ENCODE measurements at places on chromosomes 1 and 21. TPM values are rescaled to one million over a fixed set of nuclear protein-coding genes. Genes with fewer than 3 reads are reported as not detected.

DNMT3L gene
- not detected for total RNA-seq

MROH9 gene
- 0.23 TPM for total RNA-seq

S100A6 gene
- 173 TPM for total RNA-seq

ELAPOR1 gene
- 2.5 TPM for total RNA-seq

C1orf146 gene
- not detected for total RNA-seq

- H3K4me3 ChIP-seq: no peak overlapping the region
- H3K4me1 ChIP-seq: peaks cover 7% of the 10 kb centered on the region
- H3K36me3 ChIP-seq: no peaks in the 10 kb centered on the region
- no peak overlapping the region for H3K27ac ChIP-seq
- no peaks in the 10 kb centered on the region for H3K27me3 ChIP-seq
- DNase-seq: no peak
Observed at GRCh38 chr1:172952516-172952915, 98.2 kb downstream of the TNFSF18 start.

- H3K4me3 ChIP-seq: no peak overlapping the region
- peak; percentile 73 for DNase-seq
- no peaks in the 10 kb centered on the region for H3K36me3 ChIP-seq
- H3K27me3 ChIP-seq: no peaks in the 10 kb centered on the region
Observed at GRCh38 chr1:24743404-24744211, 1.6 kb upstream of the CLIC4 start.

GRCh38 chr1:180863158-180863775 is 49.4 kb upstream of the KIAA1614 start:
- no peak overlapping the region for H3K4me3 ChIP-seq
- H3K27me3 ChIP-seq: no peaks in the 10 kb centered on the region
- H3K4me1 ChIP-seq: peaks cover 3% of the 10 kb centered on the region
- DNase-seq: peak; percentile 54
- no peak overlapping the region for H3K27ac ChIP-seq

DNA sequence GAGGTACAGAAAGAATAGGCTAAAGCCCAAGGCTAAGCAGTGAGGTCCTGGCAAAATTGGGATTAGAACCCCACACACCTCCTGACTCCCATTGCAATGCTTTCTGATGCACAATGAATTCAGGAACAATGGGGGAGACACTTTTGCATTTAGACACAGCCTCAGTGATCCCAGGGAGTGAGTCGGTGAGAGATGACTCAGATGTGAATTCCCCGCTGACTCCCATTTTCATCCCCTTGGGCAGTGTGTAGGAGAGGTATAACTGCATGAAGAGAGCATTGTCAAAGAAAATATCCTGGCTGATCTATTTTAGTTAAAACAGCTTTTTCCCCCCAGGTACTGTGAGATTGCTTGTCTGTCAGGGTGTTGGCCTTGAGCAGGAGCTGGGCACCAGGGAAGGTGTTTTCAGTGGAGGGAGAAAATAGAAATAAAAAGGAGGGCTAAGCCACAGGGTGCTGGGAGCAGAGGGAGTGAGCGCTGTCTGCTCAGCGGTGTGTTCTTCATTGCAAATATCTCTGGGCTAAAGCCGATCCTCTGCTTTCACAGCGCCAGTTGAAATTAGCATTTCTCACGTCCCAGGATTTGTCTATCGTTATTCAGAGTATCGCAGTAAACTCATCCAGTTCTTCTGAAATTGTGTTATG is 247.7 kb upstream of the PTBP2 start:
- H3K4me1 ChIP-seq: no peaks in the 10 kb centered on the region
- no peaks in the 10 kb centered on the region for H3K36me3 ChIP-seq
- no peak overlapping the region for H3K4me3 ChIP-seq
- no peak for DNase-seq

DNA sequence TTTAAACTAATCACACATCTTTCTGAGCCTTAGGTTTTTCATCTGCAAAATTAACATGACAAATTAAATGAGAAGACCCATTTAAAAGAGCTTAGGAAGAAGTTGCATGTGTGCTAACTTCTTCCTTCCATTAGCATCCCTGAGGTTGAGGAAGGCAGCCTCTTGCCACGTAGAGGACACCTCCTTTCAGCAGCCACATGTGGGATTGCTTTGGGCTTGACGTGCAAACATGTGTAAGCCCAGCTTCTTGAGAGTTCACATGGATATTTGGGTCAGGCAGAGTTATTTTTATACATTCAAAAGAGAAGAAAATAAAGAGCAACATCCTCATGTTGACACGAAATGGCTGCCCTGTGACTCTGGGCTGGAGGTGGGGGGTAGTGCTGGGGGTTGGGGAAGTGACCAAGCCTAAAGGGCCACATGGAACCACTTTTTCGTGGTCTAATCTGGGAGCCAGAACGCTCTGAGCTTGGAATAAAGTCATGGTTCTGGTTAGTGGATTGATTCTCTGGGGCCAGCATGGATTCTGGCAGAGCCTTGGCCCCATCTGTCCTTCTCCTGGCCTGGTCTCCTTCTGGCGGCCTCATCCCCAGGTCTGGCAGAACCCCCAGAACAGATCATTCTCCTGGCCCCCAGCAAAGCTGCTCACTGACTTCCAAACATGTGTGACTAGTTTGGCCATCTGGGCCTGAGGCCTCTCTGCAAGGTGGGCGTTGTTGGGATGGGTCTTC is 137.1 kb upstream of the USP24 start:
- H3K27ac ChIP-seq: no peak overlapping the region
- no peak overlapping the region for H3K4me3 ChIP-seq
- no peaks in the 10 kb centered on the region for H3K27me3 ChIP-seq
- no peak for DNase-seq
- no peaks in the 10 kb centered on the region for H3K36me3 ChIP-seq

GRCh38 chr1:23836037-23836436 is 10.8 kb upstream of the HMGCL start:
- H3K36me3 ChIP-seq: no peaks in the 10 kb centered on the region
- H3K4me1 ChIP-seq: no peaks in the 10 kb centered on the region
- H3K4me3 ChIP-seq: no peak overlapping the region

- no peaks in the 10 kb centered on the region for H3K27me3 ChIP-seq
- H3K4me3 ChIP-seq: no peak overlapping the region
- no peak overlapping the region for H3K27ac ChIP-seq
- DNase-seq: no peak
- no peaks in the 10 kb centered on the region for H3K36me3 ChIP-seq
Observed at GRCh38 chr21:46424621-46425020, 34.1 kb upstream of the DIP2A start.

DNA sequence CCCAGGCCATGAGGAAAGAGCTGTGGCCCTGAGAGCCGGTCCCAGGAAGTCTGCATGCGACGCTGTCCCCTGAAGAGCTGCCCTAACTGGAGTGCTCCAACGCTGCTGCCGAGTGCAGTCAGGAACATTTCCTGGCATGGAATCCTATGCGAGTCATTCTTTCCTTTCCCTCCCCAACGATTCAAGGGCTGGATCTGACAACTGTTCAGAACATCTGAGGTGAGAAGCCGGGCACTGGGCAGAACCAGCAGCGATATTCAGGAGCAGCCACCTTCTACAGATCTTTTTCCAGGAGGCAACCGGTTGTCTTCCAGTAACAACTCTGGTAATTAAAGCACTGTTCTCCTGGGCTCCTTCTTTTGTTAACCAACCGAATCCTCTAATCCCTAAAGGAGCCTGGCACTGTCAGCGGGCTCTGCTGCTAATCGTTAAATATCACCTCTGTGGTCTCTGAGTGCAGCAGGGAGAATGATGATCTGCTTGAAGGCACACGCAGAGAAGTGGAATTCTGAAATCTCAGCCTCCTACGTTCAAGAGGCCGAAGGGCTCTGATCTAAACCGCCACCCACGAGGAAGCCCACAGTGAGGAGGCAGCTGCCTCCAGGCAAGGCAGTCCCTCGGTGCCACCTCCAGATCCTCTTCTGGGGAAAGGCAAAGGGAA is 55.8 kb downstream of the SLC45A1 start:
- peak; percentile 70 for DNase-seq
- H3K27ac ChIP-seq: peak overlapping the region; percentile 61
- peaks cover 59% of the 10 kb centered on the region for H3K4me1 ChIP-seq
- no peaks in the 10 kb centered on the region for H3K36me3 ChIP-seq

DNA sequence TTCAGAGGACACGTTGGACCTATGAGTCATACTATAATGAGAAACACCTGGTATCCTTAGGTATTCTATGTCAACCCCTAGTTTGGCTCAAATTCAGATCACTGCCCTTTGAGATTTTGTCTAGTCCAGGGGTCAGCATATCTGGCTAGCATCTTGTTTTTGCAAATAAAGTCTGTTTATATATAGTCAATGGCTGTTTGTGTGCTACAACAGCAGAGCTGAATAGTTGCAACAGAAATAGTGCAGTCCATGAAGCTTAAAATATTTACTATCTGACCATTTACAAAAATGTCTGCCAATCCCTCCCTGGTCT is 48.5 kb upstream of the EDEM3 start:
- DNase-seq: no peak
- H3K4me3 ChIP-seq: no peak overlapping the region
- no peaks in the 10 kb centered on the region for H3K27me3 ChIP-seq
- no peaks in the 10 kb centered on the region for H3K36me3 ChIP-seq

- no peaks in the 10 kb centered on the region for H3K36me3 ChIP-seq
- H3K4me3 ChIP-seq: no peak overlapping the region
- H3K4me1 ChIP-seq: no peaks in the 10 kb centered on the region
- no peak overlapping the region for H3K27ac ChIP-seq
- H3K27me3 ChIP-seq: peaks cover 18% of the 10 kb centered on the region
Observed at GRCh38 chr1:148379697-148380096, 103.4 kb downstream of the PPIAL4G start.
